ENCODE measurements at places on chromosomes 1 and 21.

GRCh38 chr1:168273575-168273974 is 7.1 kb upstream of the TBX19 start:
- no peak for DNase-seq

GRCh38 chr1:55329091-55329490 is 113.9 kb upstream of the USP24 start:
- peak; percentile 77 for DNase-seq

DNA sequence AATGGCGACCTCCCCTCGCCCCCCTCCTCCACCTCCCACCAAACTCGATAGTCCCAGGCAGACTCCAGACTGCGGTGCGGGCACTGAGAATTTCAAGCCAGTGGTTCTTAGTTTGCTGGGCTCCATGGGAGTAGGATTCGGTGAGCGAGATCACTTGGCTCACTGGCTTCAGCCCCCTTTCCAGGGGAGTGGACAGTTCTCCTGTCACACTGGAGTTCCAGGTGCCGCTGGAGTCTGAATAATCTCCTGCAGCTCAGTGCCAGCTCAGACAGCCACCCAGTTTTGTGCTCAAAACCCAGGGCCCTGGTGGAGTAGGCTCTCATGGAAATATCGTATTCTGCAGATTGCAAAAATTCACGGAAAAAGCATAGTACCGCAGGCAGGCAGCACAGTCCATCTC is 7.6 kb downstream of the OR2M7 start:
- DNase-seq: no peak

DNA sequence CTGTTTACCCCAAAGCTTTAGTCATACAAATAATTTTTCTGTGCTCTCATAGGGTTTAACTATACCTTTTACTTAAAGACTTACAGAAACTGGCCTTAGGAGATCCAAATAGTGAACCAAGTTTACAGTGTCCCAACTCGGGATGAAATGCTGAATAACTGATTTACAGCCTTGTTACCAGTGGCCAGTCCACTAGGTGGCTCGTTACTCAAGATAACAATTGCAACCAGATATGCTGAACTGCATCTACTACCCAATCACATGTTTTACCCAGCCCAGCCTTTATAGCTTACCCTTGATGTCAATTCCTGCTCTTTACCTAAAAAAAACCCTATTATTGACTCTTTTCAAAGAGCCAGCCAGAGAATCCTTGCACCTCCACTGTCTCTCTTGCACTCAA is 1148.8 kb upstream of the ADGRL4 start:
- no peak for DNase-seq

GRCh38 chr1:82048596-82048995 is 247.9 kb downstream of the ADGRL2 start:
- DNase-seq: no peak

DNA sequence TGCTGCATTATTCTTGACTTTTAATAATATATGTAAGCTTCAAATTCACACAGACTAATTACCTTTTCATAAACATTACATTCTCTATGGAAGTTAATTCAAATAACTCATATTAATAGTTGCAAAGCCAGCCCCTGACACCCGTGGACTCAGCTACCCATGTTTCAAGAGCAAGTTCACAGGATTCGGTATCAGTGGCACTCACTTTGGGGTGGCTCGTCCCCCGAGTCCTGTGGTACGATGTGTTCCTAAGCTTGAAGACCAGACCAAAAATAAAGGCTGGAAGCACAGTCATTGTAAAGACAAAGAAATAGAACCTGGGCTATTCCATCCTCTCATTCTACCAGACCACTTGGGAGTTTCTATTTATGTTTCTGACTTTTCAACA is 70.9 kb downstream of the ITPKB start:
- DNase-seq: no peak

- no peak for DNase-seq
Observed at GRCh38 chr1:180269645-180270529, 39.8 kb downstream of the LHX4 start.

DNA sequence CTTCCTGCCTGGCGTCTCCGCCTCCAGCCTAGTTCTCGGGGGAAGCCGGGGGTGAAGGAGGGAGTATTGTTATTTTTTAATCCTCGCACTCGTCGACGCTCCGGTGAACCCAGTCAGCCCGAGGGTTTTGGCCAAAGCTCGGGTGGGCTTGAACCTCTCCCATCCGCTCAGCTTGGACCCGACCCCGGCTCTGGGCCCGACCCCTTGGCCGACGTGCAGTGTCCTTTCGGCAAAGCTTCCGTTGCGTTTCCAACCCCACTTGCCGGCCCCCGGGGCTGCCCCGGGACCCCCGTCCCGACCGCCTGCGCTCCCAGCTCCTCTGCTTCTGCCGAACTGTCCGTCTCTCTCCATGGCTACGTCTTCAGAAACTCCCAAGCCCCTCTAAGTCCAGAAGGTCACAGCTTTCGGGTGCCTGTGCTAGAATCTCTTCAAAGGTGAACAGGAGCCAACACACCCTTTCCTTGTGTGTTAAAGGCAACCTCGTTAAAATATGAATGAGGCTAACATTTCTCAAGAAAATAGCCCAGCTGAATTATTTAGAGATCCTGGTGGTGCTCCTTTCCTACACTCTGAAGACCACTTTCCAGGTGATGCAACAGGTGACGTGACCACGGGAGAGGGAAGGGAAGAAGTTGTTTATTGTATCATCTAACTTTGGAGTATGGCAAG is 647 bp downstream of the DESI2 start:
- peak; percentile 36 for DNase-seq

GRCh38 chr21:41977034-41977950 is 23.5 kb upstream of the C2CD2 start:
- no peak for DNase-seq

DNA sequence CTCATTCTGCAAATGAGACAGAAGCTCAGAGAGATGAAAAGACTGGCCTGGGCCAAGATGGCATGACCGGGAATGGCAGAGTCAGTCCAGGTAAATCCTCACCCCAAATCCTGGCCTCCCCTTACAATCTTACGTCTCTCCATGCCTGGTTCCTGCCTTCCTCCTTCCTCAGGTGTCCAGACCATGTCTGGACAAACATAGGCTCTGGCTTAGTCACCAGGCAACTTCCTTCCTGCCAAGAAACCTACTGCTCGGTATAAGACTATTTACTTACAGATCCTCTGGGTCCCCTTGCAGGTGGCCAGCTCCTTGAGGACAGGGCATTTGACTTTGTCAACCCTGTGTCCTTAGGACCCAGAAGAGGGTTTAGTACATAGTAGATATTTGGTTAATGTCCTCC is 69.4 kb upstream of the ROR1 start:
- DNase-seq: no peak

DNA sequence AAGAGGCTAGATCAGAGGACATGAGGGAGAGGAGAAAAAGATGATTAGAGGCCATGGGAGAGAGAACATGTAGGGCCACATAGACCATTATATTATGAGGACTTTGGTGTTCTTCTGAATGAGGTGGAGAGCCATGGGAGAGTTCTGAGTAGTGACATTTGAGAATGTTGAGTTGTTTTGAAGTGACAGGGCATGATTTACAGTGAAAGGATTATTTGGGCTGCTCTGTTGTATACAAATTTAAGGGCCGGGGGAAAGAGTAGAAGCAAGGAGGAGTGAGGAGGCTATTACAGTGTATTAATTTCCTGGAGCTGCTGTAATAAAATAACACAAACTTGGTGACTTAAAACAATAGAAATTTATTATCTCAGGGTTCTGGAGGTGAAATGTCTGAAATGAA is 102.5 kb upstream of the RGS4 start:
- no peak for DNase-seq

DNA sequence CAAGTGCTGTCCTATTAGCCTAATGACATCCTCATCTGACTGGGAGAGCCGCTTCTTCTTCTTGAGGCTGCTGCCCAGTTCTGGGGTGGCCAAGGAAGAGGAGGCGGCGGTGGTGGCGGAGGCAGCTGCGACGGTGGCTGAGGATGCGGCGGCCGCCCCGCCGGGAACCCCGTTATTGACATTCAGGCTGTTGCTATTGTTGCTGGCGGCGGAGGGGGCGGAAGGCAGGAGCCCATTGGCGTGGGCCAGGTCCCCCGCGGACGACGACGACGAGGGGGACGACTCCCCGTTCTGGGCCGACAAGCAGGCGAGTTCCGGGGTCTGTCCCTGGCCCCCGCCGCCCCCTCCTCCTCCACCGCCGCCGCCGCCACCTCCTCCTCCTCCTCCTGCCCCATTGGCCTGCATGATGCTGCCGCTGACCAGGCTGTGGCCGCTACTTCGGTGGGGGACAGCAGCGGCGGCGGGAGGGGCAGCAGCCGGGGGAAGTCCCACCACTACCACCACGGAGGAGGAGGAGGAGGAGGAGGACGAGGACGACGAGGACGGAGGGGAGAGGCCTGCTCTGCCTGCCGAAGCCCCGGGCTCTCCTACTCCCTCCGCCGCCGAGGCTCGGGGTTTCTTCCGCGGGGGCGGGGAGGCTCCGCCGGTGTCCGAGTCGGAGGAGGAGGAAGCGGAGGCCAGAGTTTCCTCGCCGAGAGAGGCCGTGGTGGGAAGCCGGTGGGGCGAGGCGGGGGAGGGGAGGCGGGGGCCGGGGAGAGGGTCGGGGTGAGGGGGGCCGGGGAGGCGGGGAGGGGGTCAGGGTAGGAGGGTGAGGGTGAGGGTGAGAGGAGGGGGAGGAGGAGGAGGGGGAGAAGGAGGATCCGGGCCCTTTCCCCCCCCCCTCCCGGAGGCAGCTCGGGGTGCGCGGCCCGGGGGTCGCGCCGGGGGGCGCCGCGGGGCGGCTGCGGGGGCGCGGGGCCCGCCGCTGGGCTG is 610 bp downstream of the WDR26 start:
- DNase-seq: peak; percentile 36

Data from hindlimb muscle (tissue), 1 donor.